Activated CD4-positive, alpha-beta memory T cell treated with anti-CD3 and anti-CD28 coated beads for 36 hours (primary cell): ENCODE measurements at places on chromosomes 2 and 18. TPM values are rescaled to one million over a fixed set of nuclear protein-coding genes. Genes with fewer than 3 reads are reported as not detected.

Gene REL
- 37.1 TPM for total RNA-seq

Gene SLC9A2
- total RNA-seq = not detected

GRCh38 chr2:211434773-211435172 is 878.4 kb downstream of the CPS1 start:
- DNase-seq = no peak

DNA sequence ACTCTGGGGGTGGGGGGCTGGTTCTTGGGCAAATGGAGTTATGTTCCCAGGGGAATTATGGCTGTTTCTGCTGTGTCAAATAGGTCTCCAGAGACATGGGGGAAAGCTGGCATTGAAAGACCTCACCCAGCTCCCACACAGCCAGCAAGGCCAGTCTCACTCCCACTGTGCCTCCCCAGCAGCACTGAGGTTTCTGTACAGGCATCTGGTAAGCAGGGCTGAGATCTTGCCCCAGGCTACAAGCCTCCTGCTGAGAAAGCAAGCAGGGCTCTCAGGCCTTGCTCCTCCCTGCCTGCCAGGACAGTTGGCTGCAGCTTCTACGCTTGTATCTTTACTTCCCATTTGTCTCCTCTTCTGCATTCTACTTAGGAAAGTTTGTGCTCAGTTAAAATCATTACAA is 50.5 kb upstream of the FHOD3 start:
- no peak for DNase-seq

Gene KYNU
- not detected for total RNA-seq

Gene SLC14A1
- total RNA-seq = 1.1 TPM

DNA sequence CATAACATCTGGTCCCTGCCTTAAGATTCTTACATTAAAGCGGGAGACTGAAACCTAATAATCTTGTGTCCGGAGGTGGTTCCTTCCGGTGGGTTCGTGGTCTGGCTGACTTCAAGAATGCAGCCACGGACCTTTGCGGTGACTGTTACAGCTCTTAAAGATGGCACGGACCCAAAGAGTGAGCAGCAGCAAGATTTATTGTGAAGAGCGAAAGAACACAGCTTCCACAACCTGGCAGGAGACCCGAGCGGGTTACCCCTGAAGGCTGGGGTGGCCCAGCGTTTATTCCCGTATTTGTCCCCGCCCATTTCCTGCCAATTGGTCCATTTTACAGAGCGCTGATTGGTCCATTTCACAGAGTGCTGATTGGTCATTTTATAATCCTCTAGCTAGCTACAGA is 122.3 kb upstream of the SIX2 start:
- no peak for DNase-seq

Gene STK16
- total RNA-seq = 37.1 TPM

Gene XIRP2
- not detected for total RNA-seq

GRCh38 chr2:109609352-109610024 is 4.3 kb downstream of the SEPTIN10 start:
- DNase-seq = no peak

- no peak for DNase-seq
These were observed 1385.6 kb upstream of the TMEFF2 start for GRCh38 chr2:193580176-193580950.

GRCh38 chr2:138607746-138608145 is 106.2 kb downstream of the SPOPL start:
- no peak for DNase-seq

DNA sequence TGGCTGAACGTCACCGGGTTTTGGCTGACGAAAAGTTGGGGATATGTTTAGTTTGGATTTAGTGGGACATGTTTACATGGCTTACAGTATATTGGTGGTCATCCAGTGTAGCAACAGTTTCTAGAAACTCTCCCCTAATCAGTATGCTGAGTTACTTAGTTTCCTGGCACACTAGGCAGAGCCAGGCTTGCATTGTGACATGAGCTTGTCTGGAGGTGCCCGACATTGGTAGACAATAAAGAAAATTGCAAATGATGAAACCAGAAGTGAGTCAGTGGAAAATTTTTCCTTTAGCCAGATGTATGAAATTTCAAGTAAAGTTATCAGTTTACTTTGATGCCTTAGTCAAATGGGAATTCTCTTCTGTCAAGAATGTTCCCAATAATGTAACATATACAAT is 276.1 kb downstream of the RDH14 start:
- DNase-seq = no peak

Gene CKAP2L
- 42.1 TPM for total RNA-seq
